ENCODE measurements at places on chromosomes 7 and 10.

DNA sequence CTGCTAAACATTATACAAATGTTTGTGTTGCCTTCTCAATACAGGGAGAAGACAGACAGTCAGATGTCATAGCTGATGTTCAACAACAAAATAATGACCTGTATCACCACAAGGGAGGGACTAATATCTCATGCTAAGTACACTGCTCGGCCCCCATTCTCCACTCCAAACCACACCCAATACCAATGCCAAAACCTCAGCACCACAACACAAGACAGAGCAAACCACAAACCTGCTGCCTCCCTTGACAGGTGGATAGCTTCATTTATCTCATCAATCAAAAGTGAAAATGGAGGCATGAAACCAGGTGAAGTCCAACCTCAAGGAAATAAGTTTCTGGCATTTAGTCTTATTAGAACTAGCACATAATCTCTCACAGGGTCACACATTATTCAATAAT is 109.5 kb downstream of the PARD3 start:
- DNase-seq: no peak

- DNase-seq: no peak
Measured at GRCh38 chr10:114353383-114353782, 50.9 kb downstream of the AFAP1L2 start.

DNA sequence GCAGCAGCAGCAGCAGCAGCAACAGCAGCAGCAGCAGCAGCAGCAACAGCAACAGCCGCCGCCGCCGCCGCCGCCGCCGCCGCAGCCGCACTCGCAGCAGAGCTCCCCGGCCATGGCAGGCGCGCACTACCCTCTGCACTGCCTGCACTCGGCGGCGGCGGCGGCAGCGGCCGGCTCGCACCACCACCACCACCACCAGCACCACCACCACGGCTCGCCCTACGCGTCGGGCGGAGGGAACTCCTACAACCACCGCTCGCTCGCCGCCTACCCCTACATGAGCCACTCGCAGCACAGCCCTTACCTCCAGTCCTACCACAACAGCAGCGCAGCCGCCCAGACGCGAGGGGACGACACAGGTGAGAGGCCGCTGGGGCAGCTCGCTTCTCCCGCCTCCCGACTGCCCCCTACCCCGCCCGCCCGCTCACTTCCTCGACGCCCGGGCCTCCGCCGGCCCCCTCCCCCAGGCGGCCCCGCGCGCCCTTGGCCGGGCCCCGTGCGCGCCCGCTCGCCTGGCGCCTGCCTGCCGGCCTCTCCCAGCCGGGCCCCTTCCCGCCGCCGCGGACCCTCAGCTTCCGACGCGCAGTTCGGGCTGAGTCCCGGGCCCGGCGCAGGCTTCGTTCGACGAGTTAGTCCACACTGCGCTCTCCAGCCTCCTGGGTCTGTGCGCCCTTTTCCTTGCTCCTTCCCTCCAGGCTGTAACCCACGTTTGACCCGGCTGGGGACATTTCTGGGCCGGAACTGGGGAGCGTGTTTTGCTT is 882 bp downstream of the DLX6 start:
- DNase-seq: peak; percentile 68

DNA sequence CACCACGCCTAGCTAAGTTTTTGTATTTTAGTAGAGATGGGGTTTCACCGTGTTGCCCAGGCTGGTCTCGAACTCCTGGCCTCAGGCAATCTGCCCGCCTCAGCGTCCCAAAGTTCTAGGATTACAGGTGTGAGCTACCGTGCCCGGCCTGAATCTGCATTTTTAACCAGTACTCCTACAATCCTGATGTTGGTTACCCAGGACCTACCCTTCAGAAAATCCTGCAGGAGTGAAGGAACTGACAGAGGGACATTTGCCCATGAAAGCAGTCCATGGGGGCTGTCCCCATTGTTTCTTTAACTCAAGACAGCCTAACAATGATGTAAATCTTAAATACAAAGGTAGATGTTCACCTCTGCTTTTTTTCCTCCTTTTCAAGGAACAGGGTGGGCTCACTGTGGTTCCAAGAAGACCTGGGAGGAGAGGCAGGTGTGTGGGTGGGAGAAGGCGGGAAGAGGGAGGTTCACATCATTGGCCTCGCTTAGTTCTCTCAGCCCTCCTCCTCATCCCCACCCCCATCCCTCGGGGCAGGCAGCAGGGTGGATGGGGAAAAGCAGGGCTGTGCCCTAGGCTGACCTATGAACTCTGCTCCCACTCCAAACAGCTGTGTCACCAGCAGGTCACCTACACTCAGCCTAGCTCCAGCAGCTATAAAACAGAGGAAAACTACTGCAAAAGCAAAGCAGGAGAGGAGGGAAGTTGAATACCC is 13.5 kb downstream of the LRRC20 start:
- no peak for DNase-seq

DNA sequence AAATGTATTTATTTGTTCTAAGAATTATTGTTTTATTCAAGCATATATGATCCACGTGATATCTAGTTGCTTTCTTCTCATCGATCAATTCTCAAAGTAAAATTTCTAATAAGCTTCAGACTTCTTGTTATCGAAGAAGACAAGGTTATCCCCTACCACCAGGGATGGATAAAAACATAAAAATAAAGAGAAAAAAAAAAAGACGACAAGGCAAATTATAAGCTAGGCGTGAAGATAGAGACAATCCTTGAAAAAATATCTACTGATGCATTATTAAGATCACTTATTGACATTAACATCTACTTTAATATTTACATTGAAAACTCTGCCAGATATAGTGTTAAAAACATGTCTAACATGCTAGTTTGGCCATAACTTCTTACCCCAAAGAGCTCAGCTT is 19.4 kb downstream of the PEX1 start:
- DNase-seq: no peak

GRCh38 chr10:20990604-20991003 is 93.5 kb upstream of the NEBL start:
- no peak for DNase-seq

- DNase-seq: no peak
Measured at GRCh38 chr10:121580276-121581116, 17.7 kb downstream of the FGFR2 start.

DNA sequence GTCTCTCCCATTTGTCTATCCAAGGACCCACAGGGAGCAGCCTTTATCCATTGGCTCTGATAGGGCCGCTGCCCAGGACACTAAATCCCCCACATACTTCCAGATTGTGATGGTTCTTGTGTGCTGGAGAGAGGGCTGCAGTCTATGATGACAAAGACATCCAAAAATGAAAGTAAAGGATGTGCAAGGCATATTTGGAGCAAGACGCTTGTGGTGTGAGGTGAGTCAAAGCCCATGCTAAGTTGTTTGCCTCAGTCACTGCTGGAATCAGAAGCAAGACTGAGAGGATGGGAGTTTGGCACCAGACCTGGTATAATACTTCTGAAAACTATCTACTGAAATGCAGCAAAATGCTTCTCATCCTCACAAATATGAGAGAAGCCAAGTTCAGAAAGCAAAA is 22.7 kb downstream of the ZNF22 start:
- no peak for DNase-seq

DNA sequence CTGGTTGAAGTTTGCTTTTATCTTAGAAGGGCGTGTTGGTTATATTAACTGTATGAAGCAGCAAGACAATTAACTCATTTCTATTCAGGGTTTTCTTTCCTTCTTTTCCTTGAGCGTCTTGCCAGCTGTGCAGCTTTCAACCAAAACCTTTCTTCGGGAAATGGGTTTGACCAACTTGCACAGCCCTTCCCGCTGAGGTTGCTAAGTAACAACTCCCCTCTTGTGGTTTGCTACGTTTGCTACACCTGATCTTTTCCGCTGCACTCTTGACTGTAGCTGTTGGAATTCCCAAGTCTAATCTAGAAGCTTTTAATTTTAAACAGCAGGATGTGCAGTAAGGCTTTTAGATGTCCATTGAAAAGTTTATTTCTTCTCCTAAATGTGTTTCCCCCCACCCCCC is 116.9 kb downstream of the CDCA7L start:
- no peak for DNase-seq

DNA sequence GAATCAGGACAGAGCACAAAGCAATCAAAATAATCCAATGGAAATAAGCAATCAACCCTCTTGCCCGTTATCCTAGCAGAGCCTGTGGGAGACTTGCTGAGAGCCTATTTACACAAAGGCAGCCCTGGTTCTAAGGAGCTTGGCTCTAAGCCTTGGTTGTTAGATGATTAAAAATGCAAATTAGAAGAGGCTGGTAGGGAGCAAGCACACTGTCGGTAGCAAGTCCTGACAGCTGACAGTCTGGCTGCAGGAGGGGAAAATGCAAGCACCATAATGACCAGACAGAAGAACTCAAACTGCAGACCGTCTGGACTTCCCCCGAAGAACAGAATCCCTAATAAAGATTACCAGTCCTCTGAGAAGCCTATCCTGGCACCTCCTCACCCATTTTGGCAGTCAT is 131.8 kb upstream of the CTTNBP2 start:
- no peak for DNase-seq

DNA sequence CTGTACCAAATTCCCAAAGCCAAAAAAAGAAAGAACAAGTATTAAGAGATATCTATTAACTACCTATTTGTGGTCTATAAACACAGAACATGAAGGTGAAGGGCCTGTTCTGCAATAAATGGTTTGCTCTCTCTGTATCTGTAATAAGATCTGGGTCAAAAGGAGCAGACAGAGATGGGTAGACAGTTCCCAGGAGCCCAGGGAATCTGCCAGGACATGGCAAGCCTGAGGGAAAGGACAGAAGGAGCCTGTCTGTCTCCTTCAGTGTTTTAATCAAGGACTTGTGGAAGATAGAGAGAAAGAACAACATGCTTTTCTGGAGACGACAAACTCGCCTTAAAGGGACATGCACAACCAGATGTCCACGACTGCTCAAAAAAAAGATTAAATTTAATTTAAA is 165.7 kb downstream of the ELMO1 start:
- DNase-seq: no peak

DNA sequence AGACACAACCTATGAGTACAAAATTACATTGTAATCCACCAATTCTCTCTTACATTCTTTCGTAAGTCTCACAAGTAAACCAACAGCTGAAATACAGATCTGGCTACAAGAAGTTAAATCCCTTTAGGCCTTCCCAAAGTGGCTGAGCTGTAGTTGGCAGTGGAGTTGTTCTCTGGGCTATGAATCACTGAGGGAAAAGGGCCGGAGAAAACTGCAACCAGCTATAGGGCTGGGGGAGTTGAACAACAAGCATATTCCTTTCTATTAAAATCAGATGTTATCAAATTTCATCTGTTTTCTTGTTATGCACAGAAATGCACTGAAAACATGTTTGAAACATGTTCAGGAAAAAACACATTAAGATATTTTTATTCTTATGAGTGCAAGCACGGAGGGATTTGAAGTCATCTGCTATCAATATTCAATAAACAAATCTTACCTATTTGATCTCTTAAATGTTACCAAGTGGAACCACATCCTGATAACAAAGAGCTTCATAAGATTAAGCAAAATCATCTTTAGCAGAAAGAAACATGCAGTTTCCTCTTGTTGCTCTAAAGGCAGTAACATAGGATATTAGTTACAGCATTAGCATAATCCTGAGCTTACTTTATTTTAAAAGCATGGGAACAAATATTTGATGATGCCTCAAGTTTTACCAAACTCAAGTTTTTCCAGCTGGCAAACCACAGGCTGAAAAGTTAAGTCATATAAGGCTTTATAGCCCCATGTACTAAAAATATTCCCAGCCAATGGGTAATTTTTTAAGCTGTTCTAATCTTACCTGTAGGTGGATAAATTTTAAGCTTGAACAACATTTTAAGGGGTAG is 212.7 kb downstream of the TAX1BP1 start:
- DNase-seq: peak; percentile 50

DNA sequence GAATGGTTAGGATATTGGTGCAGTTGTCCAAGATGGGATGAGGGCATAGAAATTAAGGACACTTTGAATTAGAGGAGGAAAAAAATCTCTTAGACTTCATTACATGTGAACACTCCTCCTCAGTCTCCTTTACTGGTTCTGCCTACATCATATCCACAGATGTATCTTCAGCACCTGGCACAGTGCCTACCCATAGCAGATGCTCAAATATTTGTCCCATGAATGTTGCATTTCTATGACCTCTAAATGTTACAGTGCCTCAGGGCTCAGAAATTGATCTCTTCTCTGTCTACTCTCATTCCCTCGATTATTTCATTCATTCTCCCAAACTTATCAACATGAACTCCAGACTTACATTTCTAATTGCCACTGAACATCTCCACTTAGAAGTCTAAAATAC is 17.1 kb downstream of the CNNM1 start:
- DNase-seq: no peak

- no peak for DNase-seq
Measured at GRCh38 chr7:130887182-130887956, 153.4 kb upstream of the KLF14 start.

- no peak for DNase-seq
Measured at GRCh38 chr10:126042906-126043305, 146.5 kb downstream of the FANK1 start.

GRCh38 chr10:72146559-72147323 is 58.4 kb upstream of the SPOCK2 start:
- DNase-seq: no peak

- DNase-seq: no peak
Measured at GRCh38 chr10:124697837-124698544, 46.2 kb downstream of the FAM53B start.

- no peak for DNase-seq
Measured at GRCh38 chr10:58044072-58044471, 223.6 kb downstream of the IPMK start.

DNA sequence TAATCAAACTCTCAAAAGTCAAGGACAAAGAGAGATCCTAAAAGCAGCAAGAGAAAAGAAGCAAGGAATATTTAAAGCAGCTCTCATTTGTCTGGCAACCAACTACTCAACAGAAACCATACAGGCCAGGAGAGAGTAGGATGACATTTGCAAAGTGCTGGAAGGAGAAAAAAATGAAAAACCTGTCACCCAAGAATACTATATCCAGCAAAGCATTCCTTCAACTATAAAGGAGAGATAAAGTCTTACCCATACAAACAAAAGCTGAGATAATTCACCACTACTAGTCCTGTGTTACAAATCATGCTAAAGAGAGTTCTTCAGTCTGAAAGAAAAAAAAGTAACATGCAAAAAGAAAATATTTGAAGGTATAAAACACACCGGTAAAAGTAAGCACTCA is 357.7 kb downstream of the PTPRN2 start:
- no peak for DNase-seq

- no peak for DNase-seq
Measured at GRCh38 chr7:17625043-17625442, 315.3 kb downstream of the SNX13 start.

GRCh38 chr10:11475831-11476434 is 135.5 kb downstream of the USP6NL start:
- no peak for DNase-seq

All from left hindlimb (tissue), 1 donor.